ENCODE measurements at places on chromosomes 5 and 9.

GRCh38 chr5:82938901-82939725 lies 138.1 kb downstream of the TMEM167A start:
- DNase-seq, result no peak

DNA sequence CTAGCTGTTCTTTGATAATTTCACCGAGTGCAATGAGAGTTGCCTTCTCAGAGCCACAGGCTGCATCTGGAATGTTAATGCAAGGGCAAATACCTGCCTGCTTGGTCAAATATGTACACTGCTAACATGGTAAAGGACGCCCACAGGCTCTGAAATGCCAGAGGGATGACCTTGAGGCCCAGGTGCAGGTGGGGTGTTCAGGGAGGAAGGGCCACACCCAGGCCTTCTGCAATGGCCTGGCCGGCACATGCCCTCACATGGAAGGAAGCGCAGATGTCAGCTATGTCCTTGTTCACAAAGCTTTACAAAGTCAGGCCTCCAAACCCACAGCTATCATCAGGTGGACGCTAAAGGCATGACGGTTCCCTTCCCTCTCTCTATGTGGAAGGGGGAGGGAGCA lies 48.6 kb downstream of the HRH2 start:
- DNase-seq, result no peak

DNA sequence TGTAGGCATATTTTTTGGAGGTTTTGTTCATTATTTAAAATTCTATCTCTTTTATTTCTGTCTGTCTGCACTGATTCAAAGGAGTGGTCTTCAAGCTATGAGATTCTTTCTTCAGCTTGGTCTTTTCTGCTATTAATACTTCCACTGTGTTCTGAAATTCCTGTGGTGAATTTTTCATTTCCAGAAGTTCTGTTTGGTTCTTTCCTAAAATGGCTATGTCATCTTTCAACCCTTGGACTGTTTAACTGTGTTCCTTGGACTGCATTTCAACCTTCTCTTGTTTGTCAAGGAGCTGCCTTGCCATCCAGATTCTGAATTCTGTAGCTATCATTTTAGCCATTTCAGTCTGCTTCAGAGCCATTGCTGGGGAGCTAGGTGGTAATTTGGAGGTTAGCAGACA lies 76.3 kb downstream of the CERT1 start:
- DNase-seq, result no peak

DNA sequence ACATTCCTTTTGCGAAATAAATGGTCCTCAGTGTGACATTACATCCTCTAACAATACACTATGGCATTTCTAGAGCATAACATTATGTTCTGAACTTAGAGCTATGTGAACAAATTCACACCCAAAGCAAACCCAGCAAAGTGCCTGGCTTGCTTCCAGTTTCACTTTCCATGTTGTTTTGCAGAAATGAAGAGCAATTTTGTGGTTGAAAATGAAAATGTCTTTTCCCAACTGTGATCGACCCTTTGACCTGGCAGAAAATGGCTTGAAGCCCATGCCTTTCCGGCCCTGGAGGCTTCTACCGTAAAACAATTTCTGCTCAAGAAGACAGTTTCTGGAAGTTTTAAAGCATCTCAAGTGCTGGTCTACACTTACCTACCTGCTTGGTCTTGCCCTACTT lies 344.7 kb upstream of the RGMB start:
- no peak for DNase-seq

- no peak for DNase-seq
These were observed 4.8 kb upstream of the DPM2 start for GRCh38 chr9:127942216-127943010.

DNA sequence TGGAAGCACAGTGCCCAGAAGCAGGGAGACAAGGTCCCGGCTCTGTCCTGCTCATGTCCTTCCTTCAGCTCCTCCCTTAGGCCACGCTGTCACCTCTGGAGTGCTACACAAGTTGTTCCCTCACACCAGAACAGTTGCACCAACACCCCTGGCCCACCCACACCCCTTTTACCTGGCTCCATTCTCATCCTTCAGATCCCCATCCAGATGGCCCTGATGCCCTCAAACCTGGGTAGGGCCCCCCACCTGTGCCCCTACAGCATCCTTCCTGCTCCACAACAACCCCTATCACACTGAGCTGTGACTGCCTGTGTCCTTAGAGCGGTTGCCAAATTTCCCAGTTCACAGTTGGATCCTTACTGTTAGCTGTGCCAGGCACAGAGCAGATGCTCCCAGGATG lies 29.2 kb downstream of the ANKS6 start:
- DNase-seq, result no peak

DNA sequence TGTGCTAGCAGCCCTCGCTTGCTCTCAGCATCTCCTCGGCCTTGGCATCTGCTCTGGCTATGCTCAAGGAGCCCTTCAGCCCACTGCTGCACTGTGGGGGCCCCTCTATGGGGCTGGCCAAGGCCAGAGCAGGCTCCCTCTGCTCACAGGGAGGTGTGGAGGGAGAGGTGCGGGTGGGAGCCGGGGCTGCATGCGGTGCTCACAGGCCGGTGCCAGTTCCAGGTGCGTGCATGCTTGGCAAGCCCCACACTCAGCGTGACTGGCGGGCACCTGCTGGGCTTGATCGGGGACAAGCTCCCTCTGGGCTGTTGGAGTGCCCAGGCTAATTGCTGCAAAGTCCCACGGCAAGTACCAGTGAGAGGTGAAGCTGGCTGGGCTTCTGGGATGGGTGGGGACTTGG lies 170.5 kb downstream of the TRIM36 start:
- no peak for DNase-seq
